ENCODE measurements at places on chromosomes 2 and 18. TPM values are rescaled to one million over a fixed set of nuclear protein-coding genes. Genes with fewer than 3 reads are reported as not detected.

Gene SFTPB
- not detected for total RNA-seq

Gene SERPINB12
- total RNA-seq = 0.48 TPM

Gene LOXHD1
- total RNA-seq = not detected

Gene CYTIP
- not detected for total RNA-seq

Gene FASTKD1
- total RNA-seq = 19.8 TPM
